NCI-H2081 (cell line): ENCODE measurements at places on chromosomes 5 and 9.

GRCh38 chr5:142110046-142110531 is 1.5 kb downstream of the NDFIP1 start:
- no peak for DNase-seq

- DNase-seq, result no peak
These were observed 187.6 kb upstream of the MAST4 start for GRCh38 chr5:66408576-66408975.

DNA sequence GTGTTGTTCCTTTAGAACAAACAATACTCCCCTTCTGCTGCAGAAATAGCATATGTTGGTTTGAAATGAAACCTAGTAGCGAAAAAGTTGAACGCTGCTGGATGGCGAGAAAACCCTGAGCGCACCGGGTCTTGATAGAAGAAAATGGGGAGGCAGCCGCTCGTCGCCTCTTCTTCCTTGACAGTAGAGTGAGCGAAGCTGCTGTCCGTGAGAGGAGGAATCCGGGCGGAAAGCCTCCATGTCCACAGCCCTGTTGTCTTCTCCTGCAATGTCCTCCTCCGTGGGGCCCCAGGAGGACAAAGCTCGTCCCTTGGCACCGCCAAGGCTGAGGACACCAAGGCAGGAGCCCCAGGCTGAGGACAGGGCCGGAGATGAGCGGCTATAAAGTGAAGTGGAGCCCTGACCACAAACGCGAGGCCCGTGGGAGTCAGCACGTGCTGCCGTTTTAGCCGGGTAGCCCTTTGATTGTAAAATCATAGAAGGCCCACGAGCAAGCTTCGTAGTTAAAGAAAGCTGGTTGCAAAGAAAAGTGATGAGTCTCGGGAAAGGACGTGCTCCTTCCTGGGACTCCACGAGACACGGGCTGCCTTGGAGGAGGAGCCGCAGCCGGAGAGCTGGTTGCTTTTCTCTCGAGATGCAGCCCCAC is 35.6 kb downstream of the MRPL36 start:
- DNase-seq, result no peak

DNA sequence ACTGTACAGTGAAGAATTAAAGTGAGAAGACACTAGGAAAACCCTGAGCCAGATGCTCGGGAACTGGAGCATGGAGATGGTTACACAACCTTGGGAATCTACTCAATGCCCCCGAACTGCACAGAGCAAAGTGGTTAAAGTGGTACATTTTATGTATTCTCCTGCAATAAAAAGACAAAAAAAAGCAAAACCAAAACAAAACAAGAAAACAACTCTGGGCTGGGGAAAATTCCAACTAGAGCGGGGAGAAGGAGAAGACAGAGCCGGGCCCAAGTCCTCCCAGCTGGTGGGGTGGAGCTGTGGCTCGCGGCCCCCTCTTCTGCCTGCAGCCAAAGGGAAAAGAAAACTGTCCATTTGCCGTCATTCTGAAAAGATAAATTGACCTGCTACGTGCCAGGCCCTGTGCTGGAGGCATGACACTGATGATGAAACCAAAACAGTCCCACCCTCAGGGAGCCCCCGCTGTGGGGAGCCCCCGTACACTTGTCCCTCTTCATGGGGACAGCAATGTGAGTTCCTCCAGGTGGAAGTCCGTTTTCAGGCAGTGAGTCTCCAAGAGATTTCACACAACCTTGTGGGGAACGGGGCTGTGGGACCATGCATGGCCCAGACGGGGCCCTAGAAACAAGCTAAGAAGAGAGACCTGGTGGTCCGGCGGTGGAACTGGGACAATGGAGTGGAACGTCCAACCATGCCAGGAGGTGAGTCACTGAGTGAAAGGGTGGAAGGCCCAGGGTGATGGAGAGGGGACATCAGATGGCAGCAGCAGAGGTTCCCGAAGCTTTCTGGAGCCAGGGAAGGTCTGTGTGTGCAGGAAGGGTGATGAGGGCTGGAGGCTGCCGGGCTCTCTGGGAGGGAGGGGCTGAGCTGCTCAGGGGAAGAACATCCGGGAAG is 114.8 kb upstream of the COL5A1 start:
- DNase-seq, result no peak

DNA sequence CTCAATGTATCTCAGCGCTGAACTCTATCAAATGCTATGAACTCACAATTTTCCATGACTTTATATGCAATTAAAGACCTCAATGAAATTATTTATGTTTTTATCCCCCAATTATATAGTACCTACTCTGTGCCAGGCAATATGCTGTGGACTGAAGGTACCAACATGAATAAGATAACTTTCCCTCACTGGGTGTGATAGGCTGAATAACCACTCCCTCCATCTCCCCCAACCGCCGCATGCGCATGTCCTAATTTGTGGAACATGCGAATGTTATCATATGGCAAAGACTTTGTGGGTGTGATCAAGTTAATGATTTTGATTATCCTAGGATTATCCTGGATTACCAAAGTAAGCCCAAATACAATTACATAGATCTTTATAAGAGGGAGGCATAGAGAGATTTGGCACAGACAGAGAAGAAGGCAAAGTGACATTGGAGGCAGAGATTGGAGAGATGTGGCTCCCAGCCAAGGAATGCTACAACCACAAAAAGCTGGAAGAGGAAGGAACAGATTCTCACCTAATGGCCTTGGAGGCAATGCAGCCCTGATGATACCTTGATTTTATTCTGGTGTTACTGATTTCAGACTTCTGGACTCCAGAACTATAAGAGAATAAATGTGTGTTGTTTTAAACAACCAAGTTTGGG is 149.1 kb upstream of the VCAN start:
- DNase-seq, result no peak

DNA sequence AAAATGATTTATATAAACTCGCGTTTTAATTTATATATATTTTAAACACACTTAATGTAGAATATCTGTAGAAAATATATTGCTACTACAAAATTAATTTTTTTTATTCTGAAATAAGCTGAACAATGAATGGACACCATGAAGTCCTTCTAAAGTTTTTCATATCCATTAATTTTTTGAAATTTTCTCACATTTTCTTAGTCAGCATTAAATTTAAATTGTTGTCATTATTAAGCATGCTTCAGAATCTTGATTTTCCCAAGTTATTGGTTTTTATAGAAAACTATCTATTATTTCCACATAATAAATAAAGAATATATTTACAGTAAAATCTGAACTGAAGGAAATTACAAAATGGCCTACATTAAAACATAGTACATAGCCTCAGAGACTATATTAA is 1314.9 kb upstream of the CDH6 start:
- no peak for DNase-seq
